Occipital lobe (tissue), 3 donors: ENCODE measurements at places on chromosomes 1 and 21.

GRCh38 chr1:108750476-108751181 lies 4.2 kb downstream of the STXBP3 start:
- DNase-seq, result no peak

GRCh38 chr1:180918519-180918918 lies 5.8 kb downstream of the KIAA1614 start:
- DNase-seq, result no peak

DNA sequence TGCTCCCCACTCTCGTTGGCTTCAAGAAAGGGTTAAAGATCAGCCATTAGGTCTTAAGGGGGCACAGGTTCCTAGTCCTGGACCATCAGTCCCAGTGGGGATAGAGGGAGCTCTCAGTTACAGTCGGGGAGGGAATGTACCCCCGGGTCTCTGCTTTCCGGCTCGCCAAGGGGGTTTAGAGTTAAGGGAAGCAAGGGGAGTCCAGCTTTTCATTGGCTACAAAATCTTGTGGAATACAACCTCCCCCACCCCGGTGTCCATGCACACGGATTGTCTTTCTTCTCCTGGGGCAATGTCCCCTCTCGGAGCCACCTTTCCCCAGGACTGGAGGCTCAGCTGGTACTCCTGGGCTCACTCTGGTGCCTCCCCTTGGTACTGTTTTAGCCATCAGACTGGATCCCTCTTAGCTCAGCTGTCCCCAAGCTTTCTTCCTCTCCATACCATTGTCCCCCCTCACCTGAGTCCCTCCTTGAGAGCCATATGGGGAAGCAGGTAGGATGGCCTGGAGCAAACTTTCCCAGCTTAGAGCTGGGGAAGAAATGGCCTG lies at the start of gene A3GALT2:
Gene A3GALT2 (minus strand): TSS at position 480 of the 547 bp plus-strand sequence. CDS start 0 bp downstream, at position 480.
- no peak for DNase-seq

DNA sequence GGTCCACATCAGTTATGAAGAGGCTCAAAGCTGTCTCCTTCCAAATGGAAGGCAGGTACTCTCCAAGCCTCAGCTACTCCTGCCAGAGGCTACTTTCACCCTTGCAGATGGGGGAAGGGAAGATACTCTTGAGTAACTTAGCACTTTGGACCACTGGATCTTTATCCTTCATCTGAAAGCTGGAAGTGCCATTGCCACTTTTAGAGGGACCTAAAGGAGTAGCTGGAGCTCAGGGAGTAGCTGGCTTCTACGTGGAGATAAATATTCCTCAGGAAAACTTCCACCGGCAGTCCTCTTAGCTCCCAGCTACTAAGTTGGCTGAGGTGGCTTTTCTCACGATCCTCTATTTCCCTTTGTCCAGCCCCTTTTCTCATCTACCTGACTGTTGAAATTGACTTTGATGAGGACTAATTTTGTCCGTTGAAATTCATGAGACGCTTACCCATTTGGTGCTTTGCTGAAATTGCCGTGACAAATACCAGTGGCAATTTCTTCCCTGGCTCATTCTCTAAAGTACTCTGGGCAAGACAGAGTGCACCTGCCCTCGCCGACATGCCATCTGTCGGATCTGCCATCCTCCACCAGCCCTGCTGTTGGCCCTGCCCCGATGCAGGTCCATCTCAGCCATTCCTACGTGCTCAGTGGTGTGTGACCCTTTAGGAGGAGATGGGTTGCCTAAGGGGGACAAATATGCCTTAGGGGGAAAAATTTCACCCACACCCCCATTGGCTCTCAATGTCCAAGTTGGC lies 13.6 kb downstream of the IGSF21 start:
- DNase-seq, result no peak

- DNase-seq, result no peak
These were observed 44.0 kb upstream of the LMO4 start for GRCh38 chr1:87284456-87285240.

DNA sequence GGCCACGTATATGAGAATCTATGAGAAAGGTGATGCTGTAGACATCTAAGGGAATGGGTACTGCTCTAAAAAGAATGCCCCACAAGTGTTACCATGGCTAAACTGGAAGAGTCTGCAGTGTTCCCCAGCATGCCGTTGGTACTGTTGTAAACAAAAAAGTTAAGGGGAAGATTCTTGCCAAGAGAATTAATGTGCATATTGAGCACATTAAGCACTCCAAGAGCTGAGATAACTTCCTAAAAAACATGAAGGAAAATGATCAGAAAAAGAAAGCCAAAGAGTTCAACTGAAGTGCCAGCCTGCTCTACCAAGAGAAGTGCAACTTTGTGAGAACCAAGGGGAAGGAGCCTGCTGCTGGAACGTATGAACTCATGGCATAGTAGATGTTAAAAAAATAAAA lies 40.8 kb downstream of the PLPP3 start:
- no peak for DNase-seq

- DNase-seq, result no peak
These were observed 64.2 kb upstream of the RCC1 start for GRCh38 chr1:28441674-28442073.

DNA sequence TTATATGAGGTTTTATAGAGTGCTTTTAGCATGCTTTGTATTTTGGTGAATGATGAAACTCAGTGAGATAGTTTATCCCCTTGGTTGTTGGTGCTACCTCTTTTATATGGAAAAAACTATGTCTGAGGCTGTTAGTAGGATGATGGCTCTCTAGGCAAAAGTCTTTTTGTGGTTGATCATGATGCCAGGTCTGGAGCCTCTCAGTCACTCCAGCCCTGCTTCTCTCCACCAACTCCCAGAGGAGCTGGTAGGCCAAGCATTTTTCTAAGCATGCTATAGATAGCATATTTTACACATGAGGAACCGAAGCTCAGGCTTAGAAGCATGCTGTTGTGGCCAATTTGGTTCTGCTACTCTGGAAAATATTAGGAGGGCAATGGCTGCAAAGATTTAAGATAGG lies 82.2 kb downstream of the FMN2 start:
- no peak for DNase-seq

GRCh38 chr1:184186167-184186566 lies 134.6 kb downstream of the TSEN15 start:
- no peak for DNase-seq

DNA sequence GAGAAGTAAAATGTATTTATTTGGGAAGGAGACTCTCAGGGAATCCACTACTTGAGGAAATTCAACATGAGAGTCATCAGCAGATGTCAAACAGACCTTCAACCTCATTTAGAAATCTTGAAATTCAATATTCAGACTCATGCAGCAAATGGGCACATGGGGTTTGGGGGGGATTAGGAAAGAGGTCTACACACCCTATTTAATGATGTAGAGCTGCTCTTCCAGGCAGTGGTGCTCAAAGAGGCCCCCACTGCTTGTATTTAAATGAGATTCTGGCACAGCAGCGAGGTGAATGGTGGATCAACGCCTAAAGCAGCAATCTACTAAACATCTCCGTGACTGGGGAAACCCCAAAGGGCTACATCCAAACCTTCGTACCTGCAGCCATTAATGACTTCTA lies 213.2 kb upstream of the C8B start:
- DNase-seq, result no peak

DNA sequence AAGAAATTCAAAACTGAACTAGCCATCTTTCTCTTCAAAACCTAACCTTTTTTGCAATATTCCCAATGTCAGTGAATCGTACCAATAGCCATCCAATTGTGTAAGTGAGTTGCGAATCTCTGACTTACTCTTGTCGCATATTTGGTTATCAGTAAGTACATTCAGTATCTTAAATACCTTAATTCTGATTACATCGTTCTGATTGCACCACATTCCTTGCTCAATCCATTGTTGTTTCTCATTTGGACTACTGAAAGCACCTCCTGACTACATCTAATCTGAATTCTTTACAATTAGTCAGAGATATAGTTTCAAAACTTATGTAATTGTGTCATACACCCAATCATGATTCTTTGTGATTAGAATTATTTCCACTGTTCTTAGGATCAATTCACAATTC lies 16.8 kb upstream of the BRINP3 start:
- DNase-seq, result no peak

DNA sequence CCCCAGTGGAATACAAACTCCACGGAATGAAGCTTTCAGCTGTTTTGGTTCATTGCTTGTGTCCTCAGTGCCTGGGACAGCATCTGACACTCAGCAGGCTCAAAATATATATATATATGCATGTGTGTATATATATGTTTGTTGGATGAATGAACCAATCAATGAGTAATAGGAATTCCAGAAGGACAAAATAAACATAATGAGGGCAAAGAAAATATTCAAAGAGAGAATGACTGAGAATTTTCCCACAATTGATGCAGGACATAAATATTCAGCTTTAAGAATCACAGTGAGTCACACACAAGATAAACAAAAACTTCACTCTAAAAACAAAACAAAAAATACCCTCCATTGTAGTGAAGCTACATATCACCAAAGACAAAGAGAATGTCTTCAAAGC lies 64.0 kb downstream of the CHD5 start:
- no peak for DNase-seq

DNA sequence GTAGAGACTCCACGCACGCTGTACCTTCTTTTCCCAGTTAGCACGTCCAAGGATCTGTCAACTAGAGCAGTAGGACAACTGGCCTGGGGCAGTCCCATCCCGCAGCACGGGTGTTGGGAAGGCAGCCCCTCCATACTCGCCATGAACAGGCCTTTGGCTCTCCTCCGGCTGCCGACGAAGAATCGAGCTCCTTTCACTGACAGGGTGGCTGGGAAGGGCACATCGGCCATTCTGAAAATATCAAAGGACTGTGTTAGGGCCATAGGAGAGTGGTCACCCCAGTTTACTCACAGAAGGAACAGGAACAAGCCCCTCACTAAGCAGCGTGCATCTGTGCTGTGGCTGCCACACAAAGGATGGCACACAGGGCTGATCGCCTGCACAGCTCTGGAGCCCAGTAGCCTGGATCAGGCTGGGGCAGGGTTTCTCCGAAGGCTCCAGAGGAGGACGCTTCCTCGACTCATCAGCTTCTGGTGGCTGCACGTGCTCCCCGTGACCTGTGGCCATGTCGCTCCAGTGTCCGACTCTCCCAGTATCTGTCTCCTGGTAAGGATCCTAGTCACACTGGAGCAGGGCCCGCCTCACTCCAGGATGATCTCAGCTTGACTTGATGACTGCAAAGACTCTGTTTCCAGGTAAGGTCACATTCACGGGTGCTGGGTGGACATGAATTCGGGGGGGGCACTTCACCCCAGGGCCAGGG lies 8.9 kb downstream of the KRTAP10-1 start:
- DNase-seq, result no peak

- DNase-seq, result no peak
These were observed 211.5 kb upstream of the USP24 start for GRCh38 chr1:55426619-55427018.

GRCh38 chr1:39704757-39705156 lies 13.5 kb upstream of the HPCAL4 start:
- DNase-seq, result no peak

DNA sequence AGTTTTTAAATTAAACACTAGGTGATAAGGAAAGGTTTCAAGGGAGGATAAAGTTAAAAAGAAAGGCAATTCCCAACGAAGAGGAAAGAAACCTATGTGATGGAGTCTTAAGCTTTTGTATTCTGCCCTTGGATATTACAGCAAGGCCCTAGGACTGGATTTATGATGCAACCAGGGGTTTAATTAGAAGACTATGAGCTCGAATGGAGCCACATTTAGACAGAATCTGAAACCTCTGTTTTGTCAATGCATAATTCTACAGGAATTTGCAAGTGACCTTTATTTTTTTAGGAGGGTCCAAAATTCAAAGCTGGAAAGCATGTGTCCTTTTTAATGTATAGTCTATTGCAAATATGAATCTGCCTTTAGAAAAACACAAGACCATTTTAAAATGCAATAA lies 37.9 kb downstream of the TGFB2 start:
- DNase-seq, result no peak

DNA sequence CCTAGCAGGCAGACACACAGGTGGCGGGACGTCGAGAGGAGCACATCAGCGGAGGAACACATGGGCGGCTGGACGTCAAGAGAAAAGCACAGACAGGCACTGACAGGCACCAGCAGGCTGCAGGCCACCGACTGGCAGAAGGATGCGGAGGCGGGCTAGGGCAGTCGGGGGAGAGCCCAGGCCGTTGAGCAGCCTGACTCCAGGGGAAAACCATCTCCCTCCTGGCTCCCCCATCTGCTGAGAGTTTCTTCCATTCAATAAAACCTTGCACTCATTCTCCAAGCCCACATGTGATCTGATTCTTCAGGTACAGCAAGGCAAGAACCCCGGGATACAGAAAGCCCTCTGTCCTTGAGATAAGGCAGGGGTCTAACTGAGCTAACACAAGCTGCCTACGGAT lies 25.5 kb downstream of the B3GALT5 start:
- DNase-seq, result no peak

DNA sequence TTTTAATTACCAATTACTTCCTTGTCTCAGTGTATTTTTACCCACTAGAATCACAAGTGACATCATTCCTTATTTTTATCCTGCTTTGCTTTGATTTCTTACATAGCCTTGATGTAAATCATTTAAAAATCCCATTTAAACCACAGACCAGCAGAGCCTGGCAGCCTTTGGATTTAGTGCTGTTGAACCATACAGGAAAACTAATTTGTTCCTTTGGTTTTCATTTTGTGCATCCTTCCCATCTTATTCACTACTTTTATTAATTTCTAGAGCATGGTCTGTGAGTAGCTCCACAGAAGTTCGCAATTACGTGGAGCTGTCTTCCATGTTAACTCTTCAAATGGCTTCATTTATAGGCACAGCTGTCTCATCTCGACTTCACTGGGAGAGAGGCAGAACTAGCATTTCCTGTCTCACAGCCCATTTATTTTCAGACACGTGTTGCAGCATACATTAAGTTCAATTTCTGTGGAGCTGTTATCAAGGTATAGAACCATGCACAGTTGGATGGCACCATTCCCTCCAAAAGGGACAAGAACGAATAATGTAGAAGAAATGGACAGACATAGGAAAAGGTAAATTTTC lies 235.3 kb downstream of the MRPL39 start:
- DNase-seq, result no peak
